ENCODE measurements at places on chromosomes 4 and X.

GRCh38 chrX:150548684-150549083, 19.7 kb upstream of the MTM1 start:
- no peak for DNase-seq

DNA sequence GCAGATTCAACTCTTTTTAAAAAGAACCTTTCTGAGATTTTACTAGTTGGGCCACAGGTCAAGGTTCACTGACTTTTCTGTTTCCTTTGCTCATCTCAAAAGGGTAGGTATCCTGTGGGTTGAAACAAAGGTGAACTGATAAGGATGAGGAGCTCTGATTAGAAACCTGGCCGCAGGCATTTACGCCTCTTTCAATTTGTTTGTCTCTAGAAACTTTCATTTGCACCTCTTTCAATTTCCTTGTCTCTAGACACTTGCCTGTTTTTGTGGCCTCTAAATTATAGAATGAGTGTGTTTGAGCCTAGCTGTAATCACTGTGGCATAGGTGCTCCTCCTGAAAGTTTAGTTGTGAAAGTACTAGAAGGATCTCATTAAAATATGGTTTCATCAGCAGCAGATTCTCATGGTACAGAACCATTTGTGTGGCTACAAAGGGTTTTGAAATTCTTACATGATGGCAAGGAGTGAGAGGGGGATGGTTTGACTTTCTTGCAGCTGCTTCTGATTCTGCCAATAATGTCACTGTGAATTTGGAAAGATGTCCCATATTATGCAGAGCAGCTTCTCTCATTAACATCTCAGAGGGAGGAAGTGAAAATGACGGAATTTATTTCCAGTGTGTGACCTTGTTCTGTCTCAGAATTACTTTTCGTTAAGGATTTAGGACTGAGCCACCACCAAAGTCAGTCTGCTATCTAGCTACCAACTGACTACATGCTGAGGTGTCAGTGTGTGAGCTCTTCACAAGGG, 142.2 kb downstream of the SH2D1A start:
- no peak for DNase-seq

- peak; percentile 28 for DNase-seq
These were observed 44.2 kb upstream of the ADAM29 start for GRCh38 chr4:174873931-174874330.

DNA sequence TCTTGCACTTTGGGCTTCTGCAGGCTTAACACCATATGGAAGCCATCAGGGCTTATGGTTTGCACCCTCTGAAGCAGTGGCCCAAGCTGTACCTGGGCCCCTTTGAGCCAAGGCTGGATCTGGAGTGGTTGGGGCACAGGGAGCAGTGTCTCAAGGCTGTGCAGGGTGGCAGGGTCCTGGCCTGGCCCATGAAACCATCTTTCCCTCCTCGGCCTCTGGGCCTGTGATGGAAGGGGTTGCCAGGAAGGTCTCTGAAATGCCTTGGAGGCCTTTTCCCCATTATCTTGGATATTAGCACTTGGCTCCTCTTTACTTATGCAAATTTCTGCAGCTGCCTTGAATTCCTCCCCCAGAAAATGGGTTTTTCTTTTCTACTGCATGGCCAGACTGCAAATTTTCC, 134.7 kb upstream of the USP9X start:
- no peak for DNase-seq

DNA sequence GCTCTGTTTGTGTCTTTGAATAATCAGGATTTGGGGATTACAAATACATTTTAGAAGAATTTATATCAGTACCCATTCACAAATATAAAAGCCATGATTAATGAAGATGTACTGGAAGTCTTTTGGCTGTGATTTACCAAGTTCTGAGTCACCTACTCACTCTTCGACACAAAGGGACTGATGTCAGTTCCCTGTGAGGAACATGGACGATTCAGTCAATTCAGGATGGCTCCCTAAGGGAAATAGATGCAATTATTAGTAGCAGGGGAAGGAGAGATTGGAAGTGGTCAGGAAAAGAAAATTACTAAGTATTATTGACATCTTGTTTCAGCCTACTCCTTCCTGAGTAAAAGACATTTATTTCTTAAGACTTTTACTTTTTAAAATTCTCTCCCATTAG, 550.7 kb upstream of the SLIT2 start:
- DNase-seq = no peak

Data from SK-N-SH (cell line).